ENCODE measurements at places on chromosomes 13 and 19.
A peak's percentile ranks its signal among the peaks of the same experiment; 100 is the strongest.

- no peak for DNase-seq
Measured at GRCh38 chr13:36536546-36536945, 104.3 kb downstream of the CCNA1 start.

GRCh38 chr19:49689133-49690078 is at the start of gene ADM5:
ADM5 (plus strand) TSS chr19:49689594; CDS start chr19:49689838, 244 bp downstream.
- DNase-seq: peak; percentile 55

- DNase-seq: no peak
Measured at GRCh38 chr19:38944981-38945506, 14.3 kb downstream of the MRPS12 start.

DNA sequence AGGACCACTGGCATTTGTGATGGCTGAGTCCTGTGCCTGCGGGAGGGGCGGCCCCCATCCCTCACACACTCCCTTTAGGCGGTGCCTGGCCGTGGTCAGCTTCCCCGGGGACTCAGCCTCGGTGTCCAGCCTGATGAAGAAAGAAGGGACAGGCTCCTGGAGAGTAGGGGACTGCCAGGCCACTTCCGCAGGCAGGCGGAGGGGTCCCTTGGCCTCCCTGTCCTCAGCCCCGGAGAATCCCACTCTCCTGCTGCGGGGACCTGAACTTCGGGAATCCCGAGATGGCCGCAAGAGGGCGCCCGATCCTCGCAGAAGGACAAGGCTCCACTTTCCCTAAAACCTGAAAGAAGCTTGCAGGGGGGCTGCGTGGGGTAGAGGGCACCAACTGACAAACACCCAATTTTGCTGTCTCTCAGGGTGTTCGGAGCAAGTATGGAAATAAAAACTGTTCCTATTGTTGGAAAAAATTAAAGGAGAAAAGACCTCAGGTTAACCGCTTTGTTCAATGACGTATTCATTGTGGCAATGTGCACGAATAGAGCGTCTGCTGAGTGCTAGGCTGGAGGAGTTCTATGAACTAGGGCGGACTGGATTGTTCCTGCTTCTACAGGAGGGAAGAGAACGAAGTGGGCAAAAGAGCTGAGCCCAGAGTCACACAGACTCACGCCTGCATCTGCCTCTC is 297.3 kb downstream of the ZNF536 start:
- peak; percentile 43 for DNase-seq

GRCh38 chr19:50663482-50663790 is 14.2 kb downstream of the C19orf81 start:
- DNase-seq: no peak

DNA sequence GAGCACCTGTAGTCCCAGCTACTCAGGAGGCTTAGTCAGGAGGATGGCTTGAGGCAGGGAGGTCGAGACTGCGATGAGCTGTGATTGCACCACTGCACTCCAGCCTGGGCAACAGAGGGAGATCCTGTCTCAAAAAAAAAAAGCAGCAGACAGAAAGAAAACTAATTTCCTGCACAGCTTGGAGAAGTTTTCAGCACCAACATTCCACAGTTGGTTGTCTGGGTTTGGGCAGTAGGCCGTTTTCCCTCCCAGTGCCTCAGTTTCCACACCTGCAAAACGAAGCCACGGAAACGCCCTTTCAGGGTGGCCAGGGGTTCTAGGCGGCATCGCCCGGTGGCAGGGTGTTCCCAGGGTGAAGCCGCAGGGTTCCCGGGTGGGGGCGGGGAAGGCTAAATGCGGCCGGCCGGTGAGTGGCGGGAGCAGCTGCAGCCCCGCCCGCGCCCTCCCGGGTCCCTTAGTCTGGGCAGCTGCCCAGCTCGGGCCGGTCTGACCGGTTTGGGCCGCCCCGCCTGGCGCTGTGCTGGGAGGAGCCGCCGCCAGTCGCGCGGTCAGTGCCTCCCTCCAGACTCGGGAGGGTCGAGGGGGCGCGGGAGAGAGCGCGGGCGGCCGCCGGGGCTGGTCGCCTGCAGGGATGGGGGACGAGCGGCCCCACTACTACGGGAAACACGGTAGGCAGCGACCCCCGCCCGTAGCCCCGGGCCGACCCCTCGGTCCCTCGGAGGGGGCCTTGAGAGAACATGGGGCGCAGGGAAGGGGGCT is at the start of gene SLC44A2:
Gene SLC44A2, plus strand, starts transcription at position 551 of the 759 bp plus-strand sequence. Its CDS starts 81 bp downstream, at position 632.
- DNase-seq: no peak

GRCh38 chr19:18020212-18021085 is 12.5 kb downstream of the ARRDC2 start:
- DNase-seq: no peak

DNA sequence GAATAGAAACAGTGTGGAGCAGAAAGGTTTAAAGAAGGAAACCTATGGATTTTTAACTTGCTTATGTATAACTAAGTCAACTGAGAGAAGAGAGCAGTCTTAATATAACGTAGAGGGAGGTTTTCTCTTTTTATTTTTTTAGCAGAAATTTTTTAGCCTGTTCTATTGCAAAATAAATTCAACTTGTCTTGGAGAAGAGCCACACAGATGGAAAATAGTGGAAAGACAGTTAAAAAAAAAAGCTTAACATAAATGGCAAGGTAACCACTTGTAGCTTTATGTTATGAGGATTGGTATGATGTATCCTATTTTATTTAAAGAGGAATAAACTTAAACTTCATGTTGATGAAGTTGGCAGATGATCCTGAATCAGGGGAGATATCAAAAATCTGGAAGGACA is 312.4 kb downstream of the SHISA2 start:
- no peak for DNase-seq

DNA sequence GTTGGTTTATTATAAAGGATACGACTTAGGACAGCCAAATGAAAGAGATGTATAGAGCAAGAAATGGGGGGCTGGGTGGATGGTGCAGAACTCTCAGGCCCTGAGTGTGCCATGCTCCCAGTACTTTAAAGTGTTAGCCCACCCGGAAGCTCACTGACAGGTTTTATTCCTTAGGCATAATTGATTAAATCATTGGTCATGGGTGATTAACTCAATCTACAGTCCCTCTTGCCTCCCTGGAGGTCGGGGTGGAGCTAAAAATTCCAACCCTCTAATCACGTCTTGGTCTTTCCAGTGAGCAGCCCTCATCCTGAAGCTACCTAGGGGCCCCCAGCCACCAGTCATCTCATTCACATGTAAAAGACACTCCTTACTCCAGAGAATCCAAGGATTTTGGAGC is 9.9 kb upstream of the LEUTX start:
- no peak for DNase-seq

- no peak for DNase-seq
Measured at GRCh38 chr19:44824761-44825160, 15.9 kb downstream of the BCAM start.

DNA sequence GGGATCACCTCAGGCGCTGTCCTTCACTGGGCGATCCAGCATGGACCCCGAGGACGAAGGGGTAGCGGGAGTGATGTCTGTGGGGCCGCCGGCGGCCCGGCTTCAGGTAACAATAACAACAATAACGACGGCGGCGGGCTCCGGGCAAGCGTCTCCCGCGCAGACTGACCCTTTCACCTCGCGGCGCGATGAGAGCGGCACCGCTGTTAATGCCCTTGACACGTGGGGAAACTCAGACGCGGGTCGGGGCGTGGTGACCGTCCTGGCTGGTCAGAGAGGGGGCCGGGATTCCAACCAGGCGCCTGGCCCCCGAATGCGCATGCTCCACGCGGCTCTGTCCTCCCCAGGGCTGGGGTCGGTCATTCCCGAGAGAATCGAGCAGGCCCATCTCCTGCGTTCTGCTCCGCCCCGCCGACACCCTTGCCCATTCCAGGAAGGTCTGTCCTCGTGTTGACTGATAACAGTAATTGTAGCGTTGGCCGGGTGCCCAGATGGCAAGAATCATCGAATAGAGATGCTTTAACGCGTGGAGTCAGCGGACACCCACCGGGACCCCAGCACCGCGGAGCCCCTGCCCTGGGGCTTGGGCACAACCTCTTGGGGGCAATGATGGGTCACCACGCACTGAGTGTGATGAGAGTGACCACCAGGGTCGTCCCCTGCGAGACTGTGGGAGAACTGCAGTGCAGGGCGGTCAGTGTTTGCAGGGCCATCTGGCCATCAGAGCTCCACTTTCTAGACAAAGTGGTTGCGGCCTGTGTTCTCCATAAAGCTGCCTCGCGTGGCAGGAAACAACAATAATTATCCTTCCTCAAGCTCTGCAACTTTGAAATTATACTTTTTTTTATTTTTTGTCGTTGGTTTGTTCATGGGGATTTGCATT is 528 bp downstream of the ZNF8 start:
- peak; percentile 43 for DNase-seq

DNA sequence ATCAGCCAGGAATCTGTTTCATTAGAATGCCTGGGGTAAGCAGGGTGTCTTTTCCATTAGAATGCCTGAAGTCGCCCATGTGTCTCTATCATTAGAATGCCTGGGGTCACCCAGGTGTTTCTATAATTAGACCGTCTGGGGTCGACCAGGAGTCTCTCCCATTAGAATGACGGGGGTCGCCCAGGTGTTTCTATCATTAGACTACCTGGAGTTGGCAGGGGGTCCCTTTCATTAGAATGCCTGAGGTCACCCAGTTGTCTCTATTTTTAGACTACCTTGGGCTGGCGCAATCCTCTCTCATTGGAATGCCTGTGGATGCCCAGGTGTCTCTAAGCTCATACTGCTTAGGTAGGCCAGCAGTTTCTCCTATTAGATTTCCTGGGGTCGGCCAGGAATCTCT is 1447.6 kb downstream of the UQCRFS1 start:
- DNase-seq: no peak

DNA sequence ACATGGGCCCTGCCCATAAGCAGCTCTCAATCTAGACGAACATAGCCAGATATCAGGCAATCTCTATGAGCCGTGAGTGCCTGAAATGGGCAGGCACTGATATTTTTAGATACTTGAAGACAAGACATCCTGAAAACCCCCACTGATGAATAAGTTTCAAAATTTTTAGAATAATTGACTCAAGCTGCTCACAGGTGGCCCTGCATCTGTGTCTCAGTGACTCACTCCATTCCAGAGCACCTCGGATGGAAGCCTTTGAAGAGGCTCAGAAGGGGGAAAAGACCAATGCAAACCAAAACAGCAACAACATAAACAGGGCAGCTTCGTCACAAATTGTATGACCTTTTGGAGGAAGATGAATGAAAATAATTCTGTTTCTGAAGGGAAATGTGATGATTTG is 42.8 kb upstream of the SLC46A3 start:
- no peak for DNase-seq

- no peak for DNase-seq
Measured at GRCh38 chr19:12199757-12200419, 37.0 kb downstream of the ZNF136 start.

DNA sequence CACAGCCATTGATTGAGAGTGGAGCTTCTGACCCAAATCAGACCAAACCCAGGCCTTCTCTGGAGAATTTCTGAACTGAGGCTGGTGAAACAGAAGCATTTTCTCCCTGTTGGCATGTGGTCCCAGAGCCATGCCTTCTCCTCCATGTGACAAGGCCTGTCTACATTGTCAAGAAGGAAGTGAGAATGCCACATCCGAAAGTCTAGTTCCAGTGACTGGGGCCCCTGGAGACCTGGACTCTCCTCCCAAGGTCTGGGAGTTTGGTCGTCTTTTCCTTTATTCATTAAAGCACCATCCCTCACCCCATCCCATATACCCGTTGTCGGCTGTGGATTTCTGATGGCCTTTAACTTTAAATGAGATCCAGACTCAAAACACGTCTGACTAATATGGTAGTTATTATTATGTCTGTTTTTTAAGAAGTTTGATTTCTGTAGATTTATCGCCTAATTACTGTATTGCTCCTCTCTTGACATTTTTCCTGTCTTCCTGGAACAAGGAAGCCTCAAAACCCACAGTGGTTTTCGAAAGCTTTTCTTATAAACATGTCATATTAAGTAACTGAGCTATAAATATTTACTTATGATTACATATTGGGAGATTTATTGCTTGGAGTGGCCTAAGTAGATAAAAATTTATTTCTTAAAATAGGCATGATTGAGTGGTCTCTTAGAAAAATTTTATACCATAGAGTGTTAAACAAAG is 128.3 kb upstream of the FRY start:
- no peak for DNase-seq

GRCh38 chr13:38577048-38577447 is 109.8 kb upstream of the FREM2 start:
- DNase-seq: no peak

GRCh38 chr13:113053376-113053775 is 52.2 kb upstream of the F7 start:
- DNase-seq: no peak

DNA sequence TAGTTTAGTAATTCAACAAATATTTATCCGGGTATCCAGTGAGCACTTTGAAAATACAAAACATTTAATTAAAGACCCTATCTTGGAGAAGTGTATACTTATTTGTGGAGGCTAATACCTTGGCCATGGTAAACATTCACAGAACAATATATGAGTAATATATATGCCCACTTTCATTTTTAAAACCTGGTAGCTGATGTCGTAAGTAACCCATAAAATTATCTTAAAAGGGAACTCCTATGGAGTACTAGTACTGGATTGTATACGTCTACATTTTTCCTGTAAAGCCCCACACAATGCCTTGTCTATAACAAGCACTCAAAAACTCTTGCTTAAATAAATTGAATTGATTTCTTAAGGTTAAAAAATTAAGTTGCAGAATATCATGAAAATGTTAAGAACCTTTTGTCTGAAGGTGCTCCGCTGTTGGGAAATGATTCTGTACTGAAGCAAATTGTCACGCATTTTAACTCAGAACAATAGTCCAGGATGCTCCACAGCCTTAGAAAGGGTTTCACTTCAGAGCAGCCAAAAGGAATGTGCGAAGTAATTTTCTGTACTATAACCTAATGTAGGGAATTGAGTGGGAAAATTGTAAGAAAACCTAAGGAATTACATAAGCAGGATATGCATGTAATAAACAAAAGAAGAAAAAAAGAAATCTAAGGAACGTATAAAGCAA is 58.9 kb upstream of the C1QTNF9 start:
- DNase-seq: no peak

- no peak for DNase-seq
Measured at GRCh38 chr19:56405062-56405461, 930 bp downstream of the ZNF583 start.

DNA sequence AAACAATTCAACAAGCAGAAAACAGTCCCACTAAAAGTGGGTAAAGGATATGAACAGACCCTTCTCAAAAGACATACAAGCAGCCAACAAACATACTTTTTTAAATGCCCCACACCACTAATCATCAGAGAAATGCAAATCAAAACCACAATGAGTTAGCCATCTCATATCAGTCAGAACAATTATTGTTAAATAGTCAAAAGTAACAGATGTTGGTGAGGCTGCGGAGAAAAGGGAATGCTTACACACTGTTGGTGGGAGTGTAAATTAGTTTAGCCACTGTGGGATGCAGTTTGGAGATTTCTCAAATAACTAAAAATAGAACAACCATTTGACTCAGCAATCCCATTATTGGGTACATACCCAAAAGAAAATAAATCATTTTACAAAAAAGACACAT is 8.7 kb downstream of the ZNF529 start:
- no peak for DNase-seq

GRCh38 chr19:17469481-17470067 is 750 bp upstream of the SLC27A1 start:
- DNase-seq: peak; percentile 93

- DNase-seq: no peak
Measured at GRCh38 chr13:61413572-61414535, 1.8 kb downstream of the PCDH20 start.

Measured in stimulated activated CD4-positive, alpha-beta T cell treated with anti-CD3 and anti-CD28 coated beads, Interleukin-4, amount 100 ng/mL, for 4 hours (primary cell).